ENCODE measurements at places on chromosomes 11 and 22.

DNA sequence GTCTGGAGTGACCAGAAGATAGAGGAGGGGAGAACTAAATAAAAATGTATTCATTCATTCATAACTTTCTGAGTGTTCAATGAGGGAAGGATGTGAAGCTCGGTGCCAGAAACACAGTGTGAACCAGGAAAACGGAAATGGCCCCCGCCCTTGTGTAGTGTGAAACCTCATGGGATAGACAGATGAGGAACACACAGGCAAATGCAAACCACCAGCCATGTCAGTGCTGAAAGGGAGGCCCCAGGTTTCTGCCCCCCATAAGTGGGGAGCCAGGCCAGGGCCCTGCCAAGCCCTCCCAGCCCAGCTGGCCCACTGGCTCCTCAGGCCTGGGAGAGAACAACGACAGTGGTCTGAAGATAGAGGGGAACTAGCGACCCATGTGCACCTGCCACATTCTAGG lies 30.5 kb downstream of the LARGE1 start:
- no peak for DNase-seq

- DNase-seq: no peak
Measured at GRCh38 chr11:614623-615503, 887 bp downstream of the IRF7 start.

DNA sequence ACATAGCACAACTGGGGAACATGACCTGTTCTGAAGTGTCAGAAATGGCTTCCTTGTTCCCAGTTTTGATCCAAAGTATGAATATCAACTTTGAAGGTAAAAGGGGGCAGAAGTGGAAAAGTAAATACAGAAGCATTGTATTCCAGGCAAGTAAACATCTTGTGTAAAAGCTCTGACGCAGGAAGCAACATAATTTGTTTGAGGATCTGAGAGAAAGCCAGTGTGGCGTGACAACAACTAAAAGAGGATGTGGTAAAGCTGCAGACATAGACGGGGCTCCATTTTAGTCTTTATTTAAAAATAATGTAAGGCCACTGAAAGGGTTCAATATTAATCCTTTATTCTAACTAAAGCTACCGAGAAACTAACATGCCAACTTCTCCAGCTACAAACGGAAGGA lies 310.2 kb downstream of the DLG2 start:
- DNase-seq: no peak

DNA sequence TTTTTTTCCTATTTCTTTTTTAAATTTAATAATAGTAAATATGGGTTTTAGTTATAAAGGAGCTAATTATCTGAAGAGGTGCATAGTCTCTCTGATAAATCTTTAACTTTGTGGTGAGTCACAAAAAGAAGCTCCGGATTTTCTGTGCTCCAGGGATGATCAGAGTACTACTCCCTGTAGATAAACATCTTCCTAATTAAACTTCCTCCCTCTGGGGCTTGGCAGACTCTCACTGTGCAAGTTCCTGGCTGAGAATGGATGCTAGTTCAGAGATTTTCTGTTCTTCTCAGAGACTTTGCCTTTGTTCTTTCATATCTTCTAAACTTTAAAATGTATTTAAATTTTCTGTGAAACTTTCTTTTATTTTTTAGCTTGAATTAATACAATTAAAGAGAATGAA lies at the start of gene OR10G7:
OR10G7 (minus strand) TSS at position 72 of the 400 bp plus-strand sequence. CDS start 2,324 bp downstream, outside the sequence.
- DNase-seq: no peak

GRCh38 chr11:16034074-16034473 lies 322.3 kb downstream of the SOX6 start:
- DNase-seq: no peak

DNA sequence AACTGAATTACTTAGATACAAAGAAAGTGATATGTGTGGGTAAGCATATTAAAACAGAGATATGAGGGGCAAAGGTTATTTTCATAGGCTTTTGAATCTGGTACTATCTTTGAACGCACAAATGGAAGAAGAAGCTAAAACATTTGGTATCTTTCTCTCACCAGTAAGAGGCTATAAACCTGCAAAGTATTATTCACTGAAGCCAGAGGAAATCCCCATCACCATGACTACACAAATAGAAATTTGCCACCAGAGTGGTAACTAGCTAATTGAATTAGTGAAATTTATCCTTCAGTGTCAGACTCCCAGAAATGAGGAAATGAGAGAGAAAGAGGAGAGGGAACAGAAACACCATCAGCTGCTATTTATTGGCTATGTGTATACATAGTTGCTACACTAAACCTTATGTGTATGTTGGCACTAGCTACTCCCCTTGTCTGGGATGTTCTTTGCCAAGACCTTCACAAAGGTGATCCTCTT lies 503.4 kb downstream of the DLG2 start:
- DNase-seq: no peak

GRCh38 chr22:33513388-33514338 lies 406.6 kb downstream of the LARGE1 start:
- no peak for DNase-seq

- no peak for DNase-seq
Measured at GRCh38 chr22:49595465-49596078, 232.1 kb downstream of the BRD1 start.

- no peak for DNase-seq
Measured at GRCh38 chr11:43035086-43035485, 276.7 kb upstream of the API5 start.

GRCh38 chr22:37229012-37229804 lies 14.9 kb downstream of the RAC2 start:
- no peak for DNase-seq

GRCh38 chr11:32829680-32830412 lies at the start of gene PRRG4:
Gene PRRG4 (plus strand): TSS chr11:32829927. CDS start chr11:32830530, 603 bp downstream.
- no peak for DNase-seq

All from amniotic stem cell (primary cell).